ENCODE measurements at places on chromosomes 1 and 21. TPM values are rescaled to one million over a fixed set of nuclear protein-coding genes. Genes with fewer than 3 reads are reported as not detected.
A peak's percentile ranks its signal among the peaks of the same experiment; 100 is the strongest.

- DNase-seq = no peak
Measured at GRCh38 chr1:224482619-224483018, 48.0 kb upstream of the WDR26 start.

DNA sequence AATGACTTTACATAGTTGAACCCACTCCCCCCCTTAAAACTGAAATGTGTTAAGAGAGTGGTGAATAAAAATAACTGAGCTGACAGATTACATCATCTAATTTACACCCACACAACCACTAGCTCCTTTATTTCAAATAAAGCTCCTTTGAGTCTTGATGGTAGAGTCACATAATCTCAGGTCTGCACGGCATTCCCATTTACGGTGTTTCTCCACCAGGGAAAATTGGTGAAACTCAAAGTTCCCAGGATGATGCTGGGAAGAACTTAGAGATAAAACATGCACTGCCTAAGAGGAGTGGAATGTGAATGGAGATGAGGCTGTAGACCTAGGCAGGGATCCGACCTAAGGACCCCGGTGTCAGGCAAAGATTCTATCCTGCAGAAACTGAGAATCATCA is 727.8 kb upstream of the ADAMTS5 start:
- no peak for DNase-seq

GRCh38 chr1:200741551-200742207 is 3.0 kb downstream of the CAMSAP2 start:
- DNase-seq = no peak

GRCh38 chr21:17119466-17120297 is 393.2 kb upstream of the CXADR start:
- no peak for DNase-seq

GRCh38 chr1:224238756-224239155 is 55.7 kb downstream of the DEGS1 start:
- no peak for DNase-seq

The MRPL24 gene
- total RNA-seq = 55.8 TPM

The LCE1D gene
- not detected for total RNA-seq

DNA sequence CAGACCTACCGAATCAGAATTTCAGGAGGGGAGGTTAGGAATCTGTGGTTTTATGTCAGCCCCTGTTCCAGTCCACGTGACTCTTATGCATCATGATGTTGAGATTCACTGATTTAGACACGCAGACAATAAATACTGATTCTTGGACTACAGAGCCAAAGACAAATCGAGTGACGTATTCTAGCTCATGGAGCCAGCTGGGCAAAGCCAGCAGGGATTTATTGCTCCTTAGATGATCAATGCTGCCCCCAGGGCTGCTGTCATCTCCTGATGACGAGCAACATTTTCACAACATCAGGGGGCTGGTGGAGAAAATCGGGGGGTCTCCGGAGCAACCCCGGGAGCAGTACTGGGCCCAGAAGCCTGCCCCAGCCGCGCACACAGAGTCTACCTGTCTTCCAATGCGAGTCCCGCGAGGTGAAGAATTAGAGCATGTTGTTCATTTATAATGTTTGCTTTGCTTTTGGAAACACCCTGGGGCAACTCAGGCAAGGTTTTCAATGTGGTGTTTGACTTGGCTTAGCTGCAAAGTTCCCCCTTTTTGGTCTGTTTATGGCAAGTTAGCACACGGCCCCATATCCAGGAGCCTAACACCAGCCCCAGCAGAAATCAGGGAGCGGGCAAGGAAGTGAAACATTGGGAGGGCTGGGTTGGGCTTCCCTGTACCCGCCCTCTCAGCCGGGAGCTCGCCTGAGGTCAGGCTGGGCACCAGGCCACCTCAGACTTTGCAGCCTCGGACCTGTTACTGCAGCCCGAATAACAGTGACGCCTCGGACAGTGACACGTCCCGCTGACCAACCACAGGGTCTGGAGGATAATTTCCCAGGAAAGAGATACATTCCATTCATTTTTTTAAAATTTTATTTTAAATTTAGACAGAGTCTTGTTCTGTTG is 19.9 kb upstream of the CLDN14 start:
- DNase-seq = no peak

GRCh38 chr1:34792868-34793727 is at the start of gene GJA4:
Gene GJA4, plus strand, starts transcription at chr1:34792999. Its CDS starts 1,215 bp downstream, at chr1:34794214.
- DNase-seq = no peak

DNA sequence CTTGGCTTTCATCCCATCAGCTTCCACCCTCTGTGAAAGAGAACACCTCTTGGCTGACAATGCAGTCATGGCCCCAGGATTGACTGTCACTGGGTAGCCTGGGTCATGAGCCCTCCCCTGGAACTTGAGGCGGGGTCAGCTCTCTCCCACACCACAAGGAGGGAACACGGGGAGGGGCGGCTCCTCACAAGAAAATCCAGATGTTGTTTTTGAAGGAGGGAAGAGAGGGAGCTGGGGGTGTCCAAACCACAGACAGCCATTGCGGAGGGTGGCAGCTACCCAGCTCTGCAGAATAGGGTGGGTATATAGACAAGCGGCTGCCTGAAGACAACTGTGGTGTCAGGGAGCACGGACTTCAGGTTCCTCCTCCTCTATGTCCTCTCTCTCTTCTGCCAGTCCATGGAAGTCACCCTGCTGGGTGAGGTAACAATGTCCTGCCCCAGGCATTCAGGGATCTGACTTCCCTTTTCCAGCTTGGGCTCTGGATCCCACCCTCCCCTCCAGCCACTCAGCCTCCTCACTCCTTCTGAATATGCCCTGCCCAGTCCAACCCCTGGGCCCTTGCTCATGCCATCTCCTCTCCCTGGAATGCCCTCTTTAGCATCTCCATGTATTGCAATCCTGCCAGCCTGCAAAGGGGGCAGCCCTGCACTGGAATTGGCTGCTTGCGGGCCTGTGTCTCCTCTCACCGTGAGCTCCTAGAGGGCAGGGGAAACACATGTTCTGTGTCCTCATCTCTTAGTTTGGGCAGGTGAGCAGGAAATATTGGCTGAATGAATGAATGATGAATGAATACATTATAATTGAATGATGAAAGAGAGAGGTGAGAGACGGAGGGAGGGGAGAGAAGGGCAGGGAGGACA is 60.9 kb upstream of the RUNX3 start:
- no peak for DNase-seq

- DNase-seq = no peak
Measured at GRCh38 chr1:154736841-154737240, 128.9 kb upstream of the ADAR start.

The S100A14 gene
- total RNA-seq = not detected

DNA sequence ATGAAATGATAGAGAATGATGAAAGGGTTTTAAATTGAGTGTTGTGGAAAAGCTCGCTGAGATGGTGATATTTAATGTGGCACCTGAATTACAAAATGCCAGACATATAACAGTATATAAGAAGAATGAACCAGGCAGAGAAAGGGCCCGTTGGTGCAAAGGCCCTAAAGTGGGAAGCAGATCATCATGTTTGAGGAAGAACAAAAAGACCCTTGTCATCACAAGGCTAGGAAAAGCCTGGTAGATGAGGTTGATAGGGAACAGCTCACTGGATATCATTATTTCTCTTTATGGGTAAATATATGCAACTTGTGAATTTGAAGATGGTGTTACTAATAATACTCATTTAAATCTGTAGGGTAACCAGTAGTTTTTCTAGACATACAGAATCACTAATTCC is 11.0 kb downstream of the RAP1A start:
- no peak for DNase-seq

DNA sequence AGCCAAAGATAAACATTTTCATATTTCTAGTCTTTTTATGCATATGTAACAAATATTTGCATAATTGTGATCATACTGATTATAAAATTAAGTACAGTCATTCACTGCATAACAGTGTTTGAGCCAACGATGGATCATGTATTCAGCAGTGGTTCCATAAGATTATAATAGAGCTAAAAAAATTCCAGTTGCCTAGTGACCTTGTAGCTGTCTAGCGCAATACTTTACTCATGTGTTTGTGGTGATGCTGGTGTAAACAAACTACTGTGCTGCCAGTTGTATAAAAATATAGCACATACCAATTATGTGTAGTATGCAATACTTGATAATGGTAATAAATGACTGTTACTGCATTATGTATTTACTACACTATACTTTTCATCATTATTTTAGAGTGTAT is 2.1 kb upstream of the S100A10 start:
- no peak for DNase-seq

DNA sequence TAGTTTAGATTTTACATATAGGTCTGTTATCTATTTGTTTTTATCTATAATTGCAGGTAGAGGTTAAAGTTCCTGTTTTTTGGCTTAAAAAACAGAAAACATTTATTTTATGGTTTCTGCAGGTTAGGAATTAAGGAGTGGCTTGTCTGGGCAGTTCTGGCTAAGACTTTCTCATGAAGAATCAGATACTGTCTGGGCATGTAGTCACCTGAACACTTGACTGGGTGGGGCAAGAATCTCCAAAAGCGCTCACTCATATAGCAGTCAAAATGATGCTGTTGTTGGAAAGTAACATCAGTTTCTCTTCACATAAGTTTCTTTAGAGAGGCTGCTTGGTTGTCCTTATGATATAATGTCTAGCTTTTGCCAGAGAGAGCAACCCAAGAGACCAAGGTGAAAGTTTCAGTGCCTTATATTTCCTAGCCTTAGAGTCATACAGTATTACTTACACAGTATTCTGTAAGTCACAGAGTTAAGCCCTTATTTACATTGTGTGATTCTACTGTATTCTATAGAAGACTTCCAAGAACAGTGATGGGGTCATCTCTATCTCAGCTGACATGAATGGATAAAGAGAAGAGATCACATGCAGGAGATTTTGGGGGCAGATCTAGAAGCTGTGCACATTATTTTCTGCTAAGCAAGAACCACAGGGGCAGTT is 125.4 kb upstream of the GPR52 start:
- DNase-seq = no peak

- DNase-seq = peak; percentile 44
Measured at GRCh38 chr1:230816018-230816417, 52.3 kb downstream of the C1orf198 start.

GRCh38 chr1:196466654-196467053 is 141.6 kb downstream of the KCNT2 start:
- no peak for DNase-seq

GRCh38 chr1:223772771-223773160 is 60.4 kb downstream of the CAPN2 start:
- DNase-seq = peak; percentile 27

The DCST1 gene
- not detected for total RNA-seq

All from osteocyte (in vitro differentiated cells).